H9 (cell line): ENCODE measurements at places on chromosomes 2 and 18.
A peak's percentile ranks its signal among the peaks of the same experiment; 100 is the strongest.

DNA sequence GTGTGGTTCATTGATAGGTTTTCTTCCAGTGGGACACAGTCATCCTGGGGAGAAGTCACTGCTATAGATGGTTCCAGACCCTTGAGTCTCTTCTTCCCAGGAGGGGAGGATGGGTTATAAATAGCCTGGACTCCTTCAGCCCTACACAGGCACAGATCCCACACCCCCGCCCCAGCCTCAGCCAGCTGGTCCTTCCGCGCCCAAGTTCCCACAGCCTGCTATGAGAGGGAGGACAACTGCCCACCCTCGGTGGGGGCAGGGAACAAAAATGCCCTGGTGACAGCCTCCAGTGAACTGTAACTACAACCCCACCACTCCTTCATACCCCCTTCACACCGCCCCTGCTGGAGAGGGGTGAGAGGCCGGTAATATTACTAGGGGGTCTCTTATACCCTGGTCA lies 3.2 kb downstream of the ZBTB7C start:
- no peak for DNase-seq

DNA sequence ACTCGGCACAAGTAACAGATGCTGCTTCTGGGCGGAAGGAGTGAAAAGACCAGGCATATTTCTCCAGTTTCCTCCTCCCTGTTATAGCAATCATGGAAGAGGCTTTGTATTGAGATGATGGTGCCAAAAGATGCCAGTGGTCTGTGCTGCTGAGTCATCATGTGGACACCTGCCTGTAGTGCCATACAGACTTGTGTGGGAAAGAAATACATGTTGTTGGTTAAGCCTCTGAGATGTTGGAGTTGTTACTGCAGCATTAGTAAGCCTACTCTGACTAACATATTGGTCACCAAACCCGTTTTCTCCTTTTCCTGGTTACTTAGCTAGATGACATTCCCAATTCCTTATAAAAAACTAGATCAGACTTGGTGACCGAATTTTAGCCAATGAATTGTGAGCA lies 356.9 kb downstream of the ZNF521 start:
- no peak for DNase-seq

DNA sequence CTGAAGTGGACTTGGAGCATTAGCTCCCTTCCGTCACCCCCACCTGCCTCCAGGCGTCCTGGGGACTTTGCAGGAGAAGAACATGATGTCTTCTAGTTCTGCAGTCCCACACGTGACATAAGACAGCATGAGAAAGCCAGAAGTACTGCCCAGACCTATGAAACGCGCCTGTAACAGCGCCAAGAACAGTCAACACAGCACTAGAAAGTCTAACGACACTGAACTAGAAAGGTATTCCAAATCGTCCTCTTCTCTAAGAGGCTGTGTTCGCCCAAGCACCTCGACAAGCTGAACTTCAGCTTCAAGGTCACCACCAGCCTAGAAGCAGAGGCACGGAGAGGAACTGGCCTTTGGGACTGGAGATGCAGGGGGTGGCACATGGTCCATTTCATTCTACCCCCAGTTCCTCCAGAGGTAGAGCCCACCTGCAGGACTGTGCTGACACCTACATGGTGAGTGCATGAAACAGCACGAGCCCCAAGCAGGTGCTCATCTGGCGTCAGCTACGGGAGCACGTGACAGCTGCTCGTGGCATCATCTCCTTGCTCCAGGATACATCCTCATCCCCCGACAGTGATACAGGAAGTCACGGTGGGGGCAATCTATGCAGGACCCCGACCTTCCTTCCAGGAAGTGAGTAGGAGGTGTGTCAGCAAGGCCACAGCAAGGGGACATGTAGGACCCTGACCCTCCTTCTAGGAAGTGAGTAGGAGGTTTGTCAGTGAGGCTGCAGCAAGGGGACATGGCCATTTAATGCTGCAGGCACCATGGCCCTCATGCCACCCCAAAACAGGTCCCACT lies 3.7 kb downstream of the HDAC4 start:
- DNase-seq = no peak

- no peak for DNase-seq
These were observed 3.3 kb upstream of the OSBPL6 start for GRCh38 chr2:178191004-178191508.

DNA sequence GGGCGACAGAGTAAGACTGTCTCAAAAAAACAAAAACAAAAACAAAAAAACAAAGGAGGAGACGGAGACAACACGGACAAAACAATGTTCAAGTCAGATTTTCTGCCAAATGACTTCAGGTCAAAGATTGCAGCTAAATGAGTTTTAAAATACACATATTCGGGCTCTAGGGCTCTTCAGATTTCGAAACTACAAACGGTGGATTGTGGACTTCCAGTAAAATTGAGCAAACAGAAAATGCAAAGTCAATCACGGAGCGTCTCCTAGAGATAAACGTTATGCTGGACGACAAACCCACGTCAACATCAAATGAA lies 558 bp downstream of the MRPS5 start:
- DNase-seq = no peak

DNA sequence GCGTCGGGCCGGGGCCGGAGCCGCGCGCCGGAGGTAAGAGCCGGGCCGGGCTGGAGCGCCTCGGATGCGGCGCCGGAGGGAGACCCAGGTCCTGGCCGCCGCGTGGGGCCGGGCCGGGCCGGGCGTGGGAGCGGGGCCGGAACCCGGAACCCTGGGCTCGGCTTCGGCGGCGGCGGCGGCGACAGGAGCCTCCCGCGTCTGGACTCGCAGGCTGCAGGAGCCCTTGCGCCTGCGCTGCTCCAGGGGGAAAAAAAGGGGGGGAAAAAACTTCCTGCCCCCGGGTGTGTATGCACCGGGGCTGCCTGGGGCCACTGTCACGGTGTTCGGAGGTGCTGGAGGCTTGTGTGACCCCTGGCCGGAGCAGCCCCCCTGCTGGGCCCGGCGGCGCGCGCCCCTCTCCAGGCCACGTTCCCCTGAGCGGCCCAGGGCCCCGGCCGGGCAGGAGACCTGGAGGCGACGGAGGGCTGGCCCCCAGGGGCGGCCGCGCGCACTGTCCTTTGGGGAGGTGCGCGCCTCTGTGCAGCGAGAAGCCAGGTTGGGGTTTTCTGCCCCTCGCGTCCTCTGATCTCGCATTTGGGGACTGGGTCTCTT lies 864 bp downstream of the KLHL29 start:
- no peak for DNase-seq

- no peak for DNase-seq
These were observed 75.9 kb downstream of the TXNL1 start for GRCh38 chr18:56562479-56562878.

- no peak for DNase-seq
These were observed 173.9 kb upstream of the RAB12 start for GRCh38 chr18:8435376-8435775.

DNA sequence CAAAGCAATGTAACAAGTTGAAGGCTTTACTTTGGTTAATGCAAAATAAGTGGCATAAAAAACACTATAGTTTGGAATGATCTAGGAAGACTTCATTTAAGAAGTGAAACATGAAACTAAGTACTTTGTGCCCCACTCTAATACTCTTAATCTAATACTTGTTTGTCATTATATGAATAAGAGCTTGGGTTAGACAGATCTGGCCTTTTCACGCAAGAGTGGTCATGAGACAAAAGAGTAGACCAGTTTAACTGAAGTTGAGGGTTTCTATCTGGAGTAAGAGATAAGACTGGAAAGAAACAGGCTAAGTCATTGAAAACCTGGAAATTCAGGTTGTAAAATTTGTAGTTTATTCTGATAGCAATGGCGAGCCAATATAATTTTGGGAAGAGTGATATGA lies 2.8 kb downstream of the SLC30A6 start:
- DNase-seq = no peak

GRCh38 chr2:102141970-102142828 lies at the start of gene IL1R1:
IL1R1 (plus strand) TSS chr2:102142746; CDS start chr2:102157725, 14,979 bp downstream.
- DNase-seq = peak; percentile 57

GRCh38 chr2:234427081-234428061 lies 69.5 kb downstream of the ARL4C start:
- DNase-seq = peak; percentile 71

DNA sequence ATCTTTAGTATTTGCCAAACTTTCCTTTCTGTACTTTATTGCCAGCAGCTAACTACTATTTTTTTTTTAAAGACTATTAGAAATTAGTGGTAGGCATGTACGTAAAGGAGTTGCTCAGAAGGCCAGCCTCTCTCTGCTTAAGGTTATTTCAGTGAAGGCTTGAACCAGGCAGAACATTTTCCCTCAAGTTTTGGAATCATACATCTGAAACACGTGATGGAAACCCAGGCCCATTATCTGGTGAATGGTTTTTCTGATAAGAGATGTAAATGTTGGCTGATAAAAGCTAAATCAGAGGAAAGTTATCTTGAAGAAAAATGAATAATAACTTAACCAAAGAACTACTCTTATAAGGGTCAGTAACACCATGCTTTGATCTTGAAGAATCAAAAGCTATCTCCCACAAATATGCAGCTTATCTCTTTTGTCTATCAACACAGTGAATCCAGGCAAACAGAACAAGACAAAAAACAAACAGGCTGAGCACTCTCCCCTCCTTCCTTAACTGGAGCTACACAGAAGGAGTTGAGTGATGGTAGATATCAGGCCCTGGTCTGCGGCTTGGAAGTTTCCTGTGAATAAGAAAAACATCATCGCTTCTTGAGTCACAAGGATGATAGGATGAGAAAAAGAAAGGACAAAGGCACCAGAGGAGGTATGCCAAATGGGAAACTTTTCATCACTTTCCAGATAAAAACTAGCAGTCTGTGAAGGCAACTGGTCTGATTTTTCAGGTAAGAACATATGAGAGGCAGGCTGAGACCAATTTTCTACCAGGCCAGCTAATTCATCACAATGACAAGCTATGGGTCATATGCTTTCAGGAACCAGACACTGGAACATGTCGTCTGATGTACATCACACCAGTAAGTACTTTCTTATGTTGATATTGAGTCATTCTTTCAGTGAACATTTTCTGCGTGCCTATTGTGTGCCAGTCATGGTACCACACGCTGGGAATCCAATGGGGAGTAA lies 88.4 kb upstream of the STK17B start:
- DNase-seq = no peak

GRCh38 chr2:200471324-200471848 lies 38.5 kb downstream of the KCTD18 start:
- DNase-seq = peak; percentile 39

DNA sequence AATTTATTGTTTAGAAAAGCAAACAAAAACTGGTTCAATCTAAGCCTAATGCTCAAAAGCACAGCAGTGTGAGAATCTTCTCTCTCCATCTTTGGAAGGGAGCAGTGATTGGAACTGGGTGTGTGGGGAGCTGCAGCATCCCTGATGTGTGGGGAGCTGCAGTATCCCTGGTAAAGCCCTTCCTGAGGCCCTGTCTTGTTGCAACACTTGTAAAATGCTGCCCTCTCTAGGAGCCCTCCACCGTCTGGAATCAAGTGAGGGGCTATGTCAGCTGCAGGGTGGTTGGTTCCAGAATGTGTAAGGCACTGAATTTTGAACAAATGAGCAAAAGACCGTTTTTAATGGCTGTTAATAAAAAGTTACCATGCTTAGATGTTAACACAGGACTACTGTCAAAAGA lies 147.7 kb upstream of the RAB12 start:
- no peak for DNase-seq
